Caki2 (cell line): ENCODE measurements at places on chromosomes 6 and 20.

DNA sequence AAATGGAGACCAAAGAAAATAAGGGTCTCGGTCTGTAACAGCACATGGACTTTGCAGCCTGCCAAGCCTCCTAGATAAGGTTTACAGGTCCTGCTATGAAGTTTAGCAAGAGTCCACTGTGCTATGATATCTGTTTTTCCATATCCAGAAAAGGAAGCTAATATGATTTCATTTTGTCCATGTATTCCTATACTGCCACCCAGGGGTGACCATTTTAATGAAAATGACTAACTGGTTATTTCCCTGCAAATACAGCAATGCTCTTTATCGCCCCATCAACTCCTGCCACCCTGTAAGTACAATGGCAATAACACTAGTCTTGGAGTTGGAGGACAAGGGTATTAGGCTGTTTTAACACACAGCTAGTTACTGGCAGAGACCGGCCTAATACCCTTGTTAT is 115.2 kb upstream of the GLP1R start:
- DNase-seq = peak; percentile 6

DNA sequence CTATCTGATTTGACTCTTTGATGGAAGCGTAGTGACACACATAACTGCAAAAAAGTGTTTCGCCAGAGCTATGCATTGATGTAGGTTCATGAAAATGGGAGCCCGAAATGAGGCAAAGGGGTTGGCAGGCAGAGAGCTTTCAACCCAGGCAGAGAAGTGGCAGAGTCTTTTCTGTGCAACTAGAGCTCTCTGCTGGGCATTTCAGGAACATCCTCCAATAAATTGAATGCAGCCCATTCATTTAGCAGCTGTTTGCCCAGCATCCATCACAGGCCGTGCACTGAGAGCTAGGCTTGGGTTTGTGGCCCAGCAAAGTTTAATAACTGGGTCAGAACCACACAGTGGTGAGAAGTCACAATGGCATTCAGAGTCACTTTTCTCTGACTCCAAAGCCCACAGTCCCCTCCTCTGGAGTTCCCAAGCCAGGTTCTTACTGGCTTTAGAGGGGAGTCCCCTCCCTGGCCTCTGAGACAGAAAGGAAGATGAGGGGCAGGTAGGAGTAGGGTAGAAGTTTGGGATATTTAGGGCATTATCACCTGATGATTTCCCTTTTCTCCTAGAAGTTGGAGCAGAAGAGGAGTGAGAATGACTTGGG is 31.8 kb upstream of the ELMO2 start:
- no peak for DNase-seq

GRCh38 chr6:163369141-163369540 is 45.4 kb upstream of the QKI start:
- DNase-seq = no peak

DNA sequence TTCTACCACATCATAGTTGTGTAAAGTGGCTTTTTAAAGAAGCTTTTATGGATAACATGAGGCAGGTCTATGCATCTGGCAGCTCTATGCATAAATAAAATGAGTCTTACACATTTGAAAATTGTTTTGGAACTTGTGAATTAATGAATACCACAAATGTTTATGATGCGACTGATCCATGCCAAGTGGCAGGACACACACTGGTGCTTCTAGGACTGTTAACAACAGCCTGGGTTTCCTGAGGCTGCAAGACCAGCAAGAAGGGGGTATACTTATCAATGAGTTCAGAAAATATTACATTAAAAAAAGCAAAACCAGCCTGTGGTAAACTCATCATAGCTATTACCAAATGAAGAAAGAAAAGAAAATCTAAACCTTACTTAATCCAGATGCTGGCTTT is 212.9 kb upstream of the PDE10A start:
- DNase-seq = no peak

DNA sequence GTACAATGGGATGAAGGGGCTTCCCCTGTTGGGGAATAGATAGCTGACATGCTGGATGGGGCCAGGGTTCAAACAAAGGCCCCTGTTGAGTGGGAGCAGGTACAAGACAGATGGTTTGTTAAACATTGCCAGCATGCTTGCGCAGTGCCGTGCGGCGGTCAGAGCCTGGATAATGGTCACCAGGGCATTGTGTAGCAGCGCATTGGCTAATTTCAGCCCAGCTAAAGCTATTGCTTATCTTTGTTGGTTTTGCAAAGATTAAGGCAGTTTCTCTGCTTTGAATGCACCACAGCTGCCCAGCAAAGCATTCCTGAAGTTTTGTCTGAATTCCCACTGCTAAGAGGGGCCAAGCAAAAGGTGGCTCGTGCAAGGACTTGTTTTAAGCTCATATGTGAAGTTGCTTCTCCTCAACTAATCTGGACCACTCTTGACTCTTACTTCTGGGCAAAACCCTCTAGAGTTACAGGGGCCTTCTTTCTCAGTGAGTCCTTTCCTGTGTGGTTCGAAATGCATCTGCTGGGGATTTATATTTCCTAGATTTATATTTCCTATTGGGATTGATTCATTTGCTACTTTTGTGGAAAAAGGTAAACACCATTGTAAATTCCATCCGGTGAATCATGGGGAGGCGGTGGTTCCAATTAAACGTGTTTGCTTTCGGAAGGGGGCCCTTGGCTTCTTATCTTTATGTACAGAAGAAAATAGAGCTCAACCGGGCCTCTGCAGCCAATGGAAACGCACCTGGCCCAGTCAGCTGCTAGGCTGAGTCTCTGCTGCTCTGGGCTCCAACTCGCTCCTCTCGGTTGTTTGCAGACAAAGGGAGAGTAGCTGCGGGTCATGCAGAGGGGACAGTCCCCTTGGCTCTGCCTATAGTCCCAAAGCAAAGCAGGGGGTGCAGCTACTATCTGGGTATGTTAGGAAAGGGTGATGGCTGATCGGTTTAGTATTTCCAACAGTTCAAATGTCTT is 72.1 kb downstream of the FOXA2 start:
- no peak for DNase-seq

GRCh38 chr6:92459606-92460005 is 959.8 kb downstream of the EPHA7 start:
- DNase-seq = no peak

DNA sequence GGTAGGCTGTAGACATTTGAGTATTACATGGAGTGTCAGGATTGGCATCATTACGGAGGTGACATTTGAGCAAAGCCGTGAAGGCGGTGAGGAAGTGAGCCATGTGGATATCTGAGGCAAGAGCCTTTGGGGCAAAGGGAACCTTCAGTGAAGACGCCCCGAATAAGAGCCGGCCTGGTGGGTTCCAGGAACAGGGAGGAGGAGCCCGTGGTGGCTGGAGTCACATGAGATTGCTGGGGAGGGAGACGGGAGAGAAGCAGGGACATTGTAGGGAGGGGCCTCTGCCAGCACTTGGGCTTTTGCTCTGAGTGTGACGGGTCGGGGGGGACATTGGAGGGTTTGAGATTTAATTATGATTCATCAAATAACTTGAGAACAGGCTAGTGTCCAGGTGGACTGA is 78.3 kb downstream of the PHACTR3 start:
- no peak for DNase-seq

DNA sequence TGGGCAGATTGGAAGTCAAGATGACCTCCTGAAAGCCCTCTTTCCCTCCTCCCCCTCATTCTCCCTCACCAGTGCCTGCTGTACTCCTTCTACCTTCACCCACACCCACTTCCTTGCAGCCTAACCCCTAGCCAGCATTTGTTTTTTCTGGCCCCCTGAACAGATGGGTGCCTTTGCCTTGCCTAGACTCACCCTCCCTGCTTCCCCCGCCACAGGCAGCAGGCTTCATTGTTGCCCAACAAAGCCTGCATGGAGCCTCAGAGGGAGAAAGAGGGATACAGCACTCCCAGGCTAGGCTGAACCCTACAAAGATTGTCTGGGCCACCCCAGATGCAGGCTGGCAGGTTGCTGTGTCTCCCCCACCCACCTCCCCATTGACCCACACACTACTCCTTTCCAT is 2.7 kb downstream of the MOCS1 start:
- DNase-seq = no peak

GRCh38 chr20:62156592-62157386 is 13.2 kb downstream of the SS18L1 start:
- peak; percentile 23 for DNase-seq

GRCh38 chr6:56749632-56750151 is 107.0 kb upstream of the DST start:
- DNase-seq = peak; percentile 76
